Activated naive CD4-positive, alpha-beta T cell treated with anti-CD3 and anti-CD28 coated beads for 36 hours (primary cell): ENCODE measurements at places on chromosomes 2 and 18. TPM values are rescaled to one million over a fixed set of nuclear protein-coding genes. Genes with fewer than 3 reads are reported as not detected.
A peak's percentile ranks its signal among the peaks of the same experiment; 100 is the strongest.

DNA sequence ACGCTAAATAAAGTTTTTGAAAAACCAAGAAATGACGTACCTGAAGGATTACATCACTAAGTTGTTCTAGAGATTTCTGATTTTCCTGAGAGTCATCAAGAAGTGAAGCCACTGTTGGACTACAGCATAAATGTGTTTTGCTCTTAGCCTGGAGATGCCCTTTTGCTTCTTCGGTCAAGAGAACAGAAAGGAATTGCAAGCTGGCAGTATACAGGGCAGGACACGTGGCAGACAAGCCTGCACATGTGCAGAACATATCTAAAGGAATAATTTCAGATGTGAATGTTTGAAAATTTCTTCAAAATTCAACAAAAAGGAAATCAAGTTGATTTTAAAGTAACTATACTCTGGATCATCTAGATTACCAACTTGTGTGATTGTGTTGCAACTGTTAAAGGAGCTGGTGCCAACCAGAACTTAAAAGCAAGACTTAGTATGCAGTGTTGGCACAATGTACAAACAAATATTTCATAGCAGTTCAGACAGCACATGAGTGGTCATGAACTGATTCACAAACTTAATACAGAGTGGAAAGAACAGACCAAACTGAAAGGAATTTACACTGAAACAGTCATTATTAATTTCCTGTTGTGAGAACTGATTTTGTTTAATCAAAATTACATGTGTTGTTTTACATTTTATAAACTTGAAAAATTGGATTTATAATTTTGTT lies 100.4 kb upstream of the CD226 start:
- no peak for DNase-seq

- DNase-seq, result no peak
Measured at GRCh38 chr2:232028631-232029030, 67.1 kb downstream of the DIS3L2 start.

- DNase-seq, result no peak
Measured at GRCh38 chr18:80167931-80168330, 58.9 kb downstream of the ADNP2 start.

DNA sequence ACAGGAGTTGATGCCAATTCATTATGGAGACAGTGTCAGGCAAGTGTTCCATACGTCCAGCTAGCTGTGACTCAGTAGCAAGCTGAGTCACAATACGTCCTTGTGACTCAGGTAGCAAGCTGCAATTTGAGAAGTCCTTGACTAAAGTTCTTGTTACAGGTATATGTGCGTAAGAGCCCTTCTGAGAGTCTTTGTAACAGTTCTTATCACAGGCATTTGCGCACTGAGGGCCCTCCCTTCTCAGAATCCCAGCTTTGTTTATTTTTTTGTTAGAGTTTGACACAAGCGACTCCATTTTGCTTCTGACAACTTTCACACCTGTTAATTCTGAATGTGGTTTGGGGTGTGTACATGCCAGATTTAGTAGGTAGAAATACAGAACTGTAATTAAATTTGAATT lies 20.1 kb upstream of the ACMSD start:
- DNase-seq, result no peak

GRCh38 chr2:207531032-207531952 lies 1.5 kb downstream of the CREB1 start:
- peak; percentile 62 for DNase-seq

DNA sequence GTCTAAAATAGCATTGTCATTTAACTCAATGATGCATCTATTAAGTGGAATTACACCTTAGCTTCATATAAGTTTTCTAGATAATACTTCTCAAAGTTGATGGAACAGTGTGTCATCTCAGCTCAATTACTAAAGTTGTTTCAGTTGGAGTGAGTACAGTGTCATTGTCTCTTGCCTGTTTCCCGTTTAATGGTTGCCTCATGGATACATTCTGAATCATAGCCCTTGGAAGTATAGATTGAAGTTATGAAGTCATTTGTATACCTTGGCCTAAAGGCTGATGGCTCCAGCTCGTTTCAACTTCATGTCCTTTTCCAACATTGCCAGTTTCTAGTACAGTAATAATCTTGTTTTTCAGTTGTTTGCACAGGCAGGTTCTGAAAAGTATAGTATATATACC lies 130.5 kb upstream of the NOSTRIN start:
- DNase-seq, result no peak

- no peak for DNase-seq
Measured at GRCh38 chr2:8886876-8887275, 49.5 kb upstream of the KIDINS220 start.

- DNase-seq, result no peak
Measured at GRCh38 chr2:20167356-20167755, 57.6 kb downstream of the SDC1 start.

GRCh38 chr2:193331676-193332075 lies 1136.9 kb upstream of the TMEFF2 start:
- no peak for DNase-seq

GRCh38 chr18:8448130-8448529 lies 161.1 kb upstream of the RAB12 start:
- no peak for DNase-seq

GRCh38 chr2:9212661-9213411 lies 6.2 kb downstream of the ASAP2 start:
- DNase-seq, result no peak

- DNase-seq, result peak; percentile 23
Measured at GRCh38 chr18:26307161-26307773, 81.0 kb downstream of the TAF4B start.

DNA sequence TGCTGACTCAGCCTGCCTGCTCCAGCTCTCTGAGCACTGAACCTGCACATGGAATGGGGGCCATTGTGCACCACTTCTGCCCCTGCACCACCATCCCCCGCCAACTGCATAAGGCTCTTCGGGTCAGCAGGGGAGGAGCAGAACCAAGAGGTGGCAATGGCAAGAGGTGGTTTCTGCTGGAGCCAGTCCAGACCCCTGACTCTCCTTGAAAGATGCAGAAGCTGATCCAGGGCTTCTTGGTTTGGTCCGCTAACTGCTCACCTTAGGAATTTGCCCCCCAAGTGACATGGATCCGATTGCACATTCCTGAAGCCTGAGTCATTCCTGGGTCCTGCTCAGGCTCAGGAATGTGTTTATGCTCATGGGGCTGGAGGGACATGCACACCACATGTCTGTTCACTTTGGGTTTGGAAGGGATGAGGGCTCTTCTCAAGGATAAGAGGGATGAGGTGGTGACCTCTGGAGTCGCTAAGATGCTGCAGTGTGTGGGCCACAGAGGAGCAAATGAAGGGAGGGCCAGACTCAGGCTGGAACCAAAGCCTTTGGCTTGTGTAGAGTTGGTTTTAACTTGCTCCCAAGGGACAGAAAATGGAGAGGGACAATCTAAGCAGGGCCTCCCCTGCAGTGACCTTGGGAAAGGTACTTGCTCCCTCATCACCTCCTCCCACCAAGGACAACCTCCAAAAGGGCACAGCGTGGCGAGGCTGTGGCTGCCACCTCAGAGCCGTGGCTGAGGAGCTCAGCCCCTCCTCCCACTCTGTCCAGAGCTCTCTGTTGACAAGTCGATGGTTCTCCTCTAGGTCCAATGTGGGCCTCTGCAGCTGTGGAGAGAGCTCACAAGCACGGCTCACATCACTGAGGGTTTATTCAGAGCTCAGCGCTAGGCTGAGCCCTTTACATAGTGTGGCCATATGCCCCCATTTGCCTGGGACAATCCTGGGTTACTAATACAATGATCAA lies 66.2 kb downstream of the HS1BP3 start:
- no peak for DNase-seq

DNA sequence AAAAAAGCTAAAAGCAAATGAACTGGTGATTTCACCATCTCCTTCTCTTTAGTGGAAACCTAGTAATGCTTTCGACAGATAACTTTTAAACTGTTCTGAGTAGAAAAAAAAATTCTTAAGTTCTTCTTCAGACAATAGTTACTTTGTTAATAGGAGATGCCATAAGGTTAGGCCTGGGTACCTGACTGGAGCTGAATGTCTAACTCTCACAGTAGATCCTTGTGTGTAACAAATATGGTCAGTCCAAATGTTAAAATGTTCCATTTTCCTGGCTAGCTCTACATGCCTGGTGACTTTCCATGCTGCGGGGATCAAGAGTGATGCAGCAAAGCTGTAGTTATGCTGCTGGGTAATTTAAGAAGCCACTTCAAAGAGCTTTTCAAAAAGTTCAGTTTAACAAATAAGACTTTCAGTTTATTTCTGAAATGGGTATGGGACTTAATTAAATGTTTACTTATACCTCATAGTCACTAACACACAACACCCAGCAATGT lies 264.0 kb upstream of the SESTD1 start:
- no peak for DNase-seq

GRCh38 chr2:45610281-45611019 lies 617 bp downstream of the SRBD1 start:
- DNase-seq, result peak; percentile 56

DNA sequence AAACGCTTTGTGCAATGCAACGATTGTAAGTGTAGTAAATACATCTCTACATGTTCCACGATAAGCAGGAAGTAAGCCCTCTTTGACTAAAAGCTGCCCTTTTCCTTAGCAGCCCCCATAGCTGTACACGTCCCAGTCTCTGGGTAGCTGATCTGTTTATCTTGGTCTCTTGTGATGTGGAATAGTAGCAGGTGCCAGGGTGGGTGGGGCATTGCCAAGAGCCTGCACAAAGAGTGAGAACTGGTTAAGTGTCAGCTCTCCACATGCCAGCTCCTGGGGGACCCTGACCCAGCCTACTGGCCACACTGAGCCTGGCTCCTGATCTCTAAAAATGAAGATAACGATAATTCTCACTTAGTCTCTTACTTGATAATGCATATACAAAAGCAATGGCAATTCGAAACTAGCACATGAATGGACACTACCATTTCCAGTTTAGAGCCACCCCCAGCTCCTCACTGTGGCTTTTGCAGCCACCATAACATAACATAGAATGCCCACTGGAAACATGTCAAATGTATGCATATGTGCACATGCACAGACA lies 92.3 kb downstream of the MYT1L start:
- DNase-seq, result no peak

DNA sequence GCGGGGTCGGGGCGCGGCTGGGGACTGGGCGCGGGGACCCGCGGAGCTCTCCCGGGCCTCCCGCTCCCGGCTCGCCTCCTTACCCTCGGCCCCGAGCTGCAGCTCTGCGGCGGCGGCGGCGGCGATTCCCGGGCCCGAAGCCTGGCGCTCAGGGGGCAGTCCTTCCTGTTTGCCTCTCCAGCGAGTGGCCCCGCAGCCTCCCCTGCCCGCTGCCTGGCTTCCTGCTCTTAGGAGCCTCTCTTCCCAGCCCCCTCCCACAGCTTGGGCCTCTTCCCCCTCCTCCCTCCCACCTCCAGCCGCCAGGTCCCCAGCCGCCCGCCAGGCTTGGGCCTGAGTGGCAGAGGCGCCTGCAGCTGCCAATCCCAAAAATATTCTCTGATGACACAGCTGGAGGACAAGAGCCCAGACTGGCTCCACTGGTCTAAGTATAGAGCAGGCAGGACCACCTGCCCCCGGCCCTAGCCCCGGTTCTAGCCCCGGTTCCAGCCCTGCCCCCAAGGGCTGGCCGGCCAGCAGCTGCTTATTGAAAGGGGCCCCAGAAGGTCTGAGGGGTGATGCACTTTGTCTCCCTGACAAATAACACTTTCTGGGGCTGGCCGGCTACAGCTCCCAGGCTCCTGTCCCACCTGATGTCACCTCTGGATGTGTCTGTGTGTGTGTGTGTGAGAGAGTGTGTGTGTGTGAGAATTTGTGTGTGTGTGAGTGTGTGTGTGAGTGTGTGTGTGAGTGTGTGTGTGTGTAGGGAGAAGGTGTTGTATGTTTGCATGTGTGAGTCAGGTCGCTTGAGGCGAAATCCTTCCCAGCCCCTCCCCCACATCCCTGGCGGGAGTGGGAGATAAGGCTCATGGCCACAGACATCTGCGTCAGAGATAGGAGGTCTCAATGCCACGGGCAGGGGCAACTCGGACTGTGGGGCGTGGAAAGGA lies at the start of gene OBSL1:
Gene OBSL1 (minus strand): TSS at position 229 of the 926 bp plus-strand sequence. CDS start 307 bp downstream, outside the sequence.
- DNase-seq, result no peak

GRCh38 chr2:43419876-43420275 lies 176.0 kb downstream of the THADA start:
- DNase-seq, result no peak

DNA sequence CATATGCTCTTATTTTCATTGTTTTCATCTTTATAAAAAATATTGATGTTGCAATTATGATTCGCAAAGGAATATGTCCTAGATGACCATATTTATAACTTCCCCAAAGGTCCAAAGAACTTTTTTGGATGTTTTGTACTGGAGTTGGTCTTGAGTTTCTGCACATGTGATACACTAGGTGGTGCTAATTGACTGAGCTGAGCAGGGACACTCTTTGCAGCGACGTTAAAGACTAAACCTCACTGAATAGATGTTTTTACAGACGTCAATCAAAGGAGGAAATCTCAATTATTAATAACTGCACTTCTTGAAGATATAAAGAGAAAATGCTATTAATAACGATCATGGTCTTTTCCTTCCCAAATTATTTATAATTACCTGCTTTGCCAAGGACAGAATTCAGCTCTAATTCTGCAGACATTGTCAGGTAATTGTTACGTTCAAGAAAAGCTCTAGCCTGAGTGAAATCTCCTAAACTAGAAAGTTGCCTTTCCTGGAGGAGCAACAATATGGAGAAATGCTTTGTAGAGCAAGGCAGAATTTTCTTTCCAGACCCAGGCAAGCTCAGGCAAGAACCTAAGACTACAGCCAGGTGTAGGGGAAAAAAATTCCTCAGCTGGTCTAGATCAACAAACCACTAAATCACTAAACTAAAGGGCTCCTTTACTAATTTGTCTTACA lies 119.3 kb upstream of the RBBP8 start:
- peak; percentile 35 for DNase-seq

- no peak for DNase-seq
Measured at GRCh38 chr2:216133397-216133796, 24.2 kb downstream of the XRCC5 start.

- no peak for DNase-seq
Measured at GRCh38 chr2:31983762-31984467, 26.9 kb downstream of the MEMO1 start.

- DNase-seq, result no peak
Measured at GRCh38 chr2:136613096-136613495, 152.2 kb upstream of the THSD7B start.

DNA sequence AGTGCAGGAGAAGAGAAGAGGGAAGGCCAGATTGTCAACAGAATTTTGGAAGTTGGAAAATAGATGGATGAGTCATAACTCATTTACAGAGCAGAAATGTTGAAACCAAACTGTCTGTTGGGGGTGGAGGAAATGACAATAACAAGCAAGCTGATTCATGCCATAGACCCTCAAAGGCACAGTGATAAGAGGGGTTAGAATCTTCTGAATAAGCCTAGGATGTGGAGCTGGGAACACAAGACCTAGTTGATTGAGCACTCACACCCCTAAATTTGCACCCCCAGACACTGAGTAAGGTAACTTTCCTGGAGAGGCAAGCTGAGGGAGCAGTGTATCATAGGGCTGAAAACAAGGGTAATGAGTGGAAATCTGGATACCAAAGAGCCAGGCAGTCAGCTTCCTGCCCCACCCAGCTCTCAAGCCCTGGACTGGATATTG lies 141.4 kb downstream of the SCG2 start:
- no peak for DNase-seq

REG3A gene
- not detected for total RNA-seq

PROC gene
- not detected for total RNA-seq

SPHKAP gene
- not detected for total RNA-seq

FBXO36 gene
- 1.9 TPM for total RNA-seq

RELCH gene
- 16.3 TPM for total RNA-seq

MTA3 gene
- total RNA-seq, result 31.9 TPM

FAM237A gene
- total RNA-seq, result not detected

NRBP1 gene
- 63.3 TPM for total RNA-seq

RNF125 gene
- 12.0 TPM for total RNA-seq

MAP4K4 gene
- 126 TPM for total RNA-seq

ZCCHC2 gene
- total RNA-seq, result 23.3 TPM

MC2R gene
- total RNA-seq, result not detected
